ENCODE measurements at places on chromosomes 7 and 10.

GRCh38 chr10:119198438-119198837, 8.9 kb upstream of the GRK5 start:
- DNase-seq, result no peak

DNA sequence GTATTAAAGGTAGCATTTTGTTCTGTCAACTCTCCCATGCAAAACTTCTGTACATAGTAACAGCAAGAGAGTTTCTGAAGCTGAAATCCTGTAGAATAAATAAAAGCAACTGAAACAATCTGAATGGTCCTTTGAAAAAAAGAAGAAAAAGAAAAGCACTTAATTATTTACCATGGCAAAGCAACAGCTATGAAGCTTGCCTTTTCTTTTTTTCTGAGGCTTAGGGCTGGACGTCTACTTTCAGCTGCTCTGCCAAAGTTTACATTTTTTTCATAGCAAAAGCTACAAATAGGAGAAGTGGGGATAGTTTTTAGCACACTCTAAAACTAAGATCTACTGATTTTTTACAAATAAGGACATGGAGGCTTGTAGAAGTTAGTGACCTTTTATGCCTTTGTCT, 31.3 kb upstream of the CD36 start:
- no peak for DNase-seq

DNA sequence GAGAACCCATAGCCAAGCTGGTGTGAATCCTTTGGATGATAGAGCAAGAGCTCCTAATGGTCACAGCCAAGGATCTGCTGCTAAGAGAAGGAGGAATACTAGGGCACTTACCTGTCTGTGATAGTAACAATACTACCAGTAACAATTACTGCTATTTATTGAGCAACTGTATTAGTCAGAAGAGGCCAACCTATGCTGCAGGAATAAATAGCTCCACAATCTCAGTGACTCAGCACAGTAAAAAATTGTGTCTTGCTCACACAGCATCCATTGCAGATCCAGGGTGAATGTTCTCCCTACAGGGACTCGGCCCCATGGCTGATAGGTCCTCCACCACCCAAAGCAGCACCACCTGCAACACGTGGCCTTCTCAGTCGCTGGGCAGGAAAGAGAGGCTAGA, 257.6 kb upstream of the ZMIZ1 start:
- DNase-seq, result no peak

GRCh38 chr10:58322835-58323209, 12.0 kb upstream of the UBE2D1 start:
- DNase-seq, result no peak

DNA sequence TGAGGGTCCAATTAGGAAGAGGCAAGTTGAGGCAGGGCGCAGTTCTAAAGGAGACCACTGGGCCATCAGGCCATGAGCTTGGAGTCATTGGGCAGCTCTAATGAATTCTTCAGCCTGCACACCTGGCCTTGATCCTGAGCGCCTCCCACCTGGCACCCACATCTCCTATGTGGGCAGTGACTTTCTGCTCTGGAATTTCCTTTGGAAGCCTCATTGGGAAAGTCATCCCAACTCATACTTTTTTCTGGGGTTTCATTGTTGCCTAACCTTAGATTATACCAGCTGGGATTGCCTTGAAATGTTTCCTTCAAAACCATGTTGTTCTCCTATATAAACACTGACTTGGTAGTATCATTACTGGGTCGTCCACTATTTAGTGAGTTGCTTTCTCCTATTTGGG, 54.1 kb downstream of the PLPP4 start:
- no peak for DNase-seq

DNA sequence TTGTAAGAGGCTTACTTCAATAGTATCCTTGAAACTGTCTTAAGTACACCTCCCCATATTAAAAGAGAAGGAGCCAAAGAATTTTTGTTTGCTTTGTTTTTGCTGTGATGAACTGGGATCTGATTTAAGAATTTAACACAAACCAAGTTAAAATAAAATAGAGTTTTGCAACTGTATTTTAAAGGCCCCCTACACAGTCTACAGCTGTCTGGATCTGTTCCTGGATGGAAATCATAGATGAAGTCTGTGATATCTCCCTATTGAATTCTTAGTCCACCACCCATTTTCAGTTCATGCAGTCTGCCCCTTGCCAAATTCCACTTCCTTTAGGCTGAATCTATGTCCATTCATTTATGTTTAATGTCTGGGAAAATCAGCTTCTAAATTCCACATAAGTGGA, 169.8 kb upstream of the MEOX2 start:
- no peak for DNase-seq

DNA sequence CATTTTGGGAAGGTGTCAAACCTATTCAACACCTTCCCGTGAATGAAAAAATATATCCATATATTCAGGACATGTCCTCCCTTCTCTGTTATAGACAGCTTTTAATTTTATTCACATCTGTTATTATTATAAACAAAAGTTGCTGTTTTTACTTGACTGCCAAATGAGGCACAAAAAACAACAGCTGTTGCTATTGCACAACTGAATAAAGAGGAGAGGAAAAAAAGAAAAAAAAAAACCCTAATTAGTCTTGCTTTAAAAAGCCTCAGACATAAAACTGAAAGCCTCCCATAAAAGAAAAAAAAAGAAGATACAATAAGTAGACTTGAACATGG, 153.4 kb downstream of the BMPER start:
- DNase-seq, result no peak

GRCh38 chr10:33484787-33485186, 150.3 kb upstream of the NRP1 start:
- DNase-seq, result no peak

DNA sequence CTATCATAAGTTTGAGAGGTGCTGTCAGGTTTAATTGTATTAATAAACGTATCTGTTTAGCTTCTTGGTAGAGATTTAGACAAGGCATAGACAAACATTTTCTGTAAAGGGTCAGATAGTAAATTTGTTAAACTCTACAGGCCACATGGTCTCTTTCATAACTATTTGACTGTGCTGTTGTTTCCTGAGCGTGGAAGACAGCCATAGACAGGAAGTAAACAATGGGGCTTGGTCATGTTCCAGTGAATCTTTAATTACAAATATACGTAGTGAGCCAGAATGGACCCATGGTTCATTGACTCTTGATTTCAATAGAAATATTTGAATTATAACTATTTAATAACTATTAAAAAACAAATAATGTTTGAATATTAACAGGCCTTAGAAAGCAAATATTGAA, 451.1 kb downstream of the SH2D4B start:
- no peak for DNase-seq

DNA sequence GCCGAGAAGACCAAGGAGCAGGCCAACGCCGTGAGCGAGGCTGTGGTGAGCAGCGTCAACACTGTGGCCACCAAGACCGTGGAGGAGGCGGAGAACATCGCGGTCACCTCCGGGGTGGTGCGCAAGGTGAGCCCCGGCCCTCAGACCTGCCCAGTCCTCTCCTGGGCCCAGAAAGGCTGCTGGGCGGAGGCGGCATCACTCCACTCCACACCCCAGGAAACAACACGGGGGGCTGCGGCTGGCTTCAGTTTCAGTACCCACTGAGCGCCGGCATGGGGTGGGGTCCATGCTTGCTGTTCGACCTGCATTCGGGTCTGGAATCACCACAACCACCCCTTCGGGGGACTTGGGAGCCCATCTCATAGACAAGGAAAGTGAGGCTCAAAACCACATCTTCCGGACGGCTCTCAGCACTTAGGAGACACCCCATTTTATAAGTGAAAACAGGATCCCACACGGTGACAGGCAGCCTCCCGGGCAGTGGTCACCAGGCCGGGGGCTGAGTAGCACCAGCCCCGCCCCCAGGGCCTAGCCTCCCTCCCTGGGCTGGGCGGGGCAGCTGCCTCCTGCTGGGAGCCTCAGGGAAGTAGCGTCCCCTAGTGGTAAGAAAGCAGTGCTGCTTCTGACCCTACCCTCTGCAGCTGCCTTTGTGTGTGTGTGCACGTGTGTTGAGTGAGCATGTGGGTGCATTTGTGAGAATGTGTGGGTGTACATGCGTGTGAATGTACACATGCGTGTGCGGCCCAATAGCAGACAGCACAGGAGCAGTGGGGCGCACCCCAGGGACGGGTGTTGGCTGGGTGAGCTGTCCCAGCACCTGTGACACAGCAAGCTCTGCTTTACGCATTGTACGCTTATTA, 1.8 kb downstream of the SNCG start:
- DNase-seq, result no peak

- DNase-seq, result no peak
Measured at GRCh38 chr7:144437370-144438191, 34.1 kb upstream of the NOBOX start.

- DNase-seq, result no peak
Measured at GRCh38 chr7:132771301-132771730, 195.0 kb upstream of the PLXNA4 start.

- no peak for DNase-seq
Measured at GRCh38 chr7:5436003-5436678, 12.5 kb upstream of the TNRC18 start.

DNA sequence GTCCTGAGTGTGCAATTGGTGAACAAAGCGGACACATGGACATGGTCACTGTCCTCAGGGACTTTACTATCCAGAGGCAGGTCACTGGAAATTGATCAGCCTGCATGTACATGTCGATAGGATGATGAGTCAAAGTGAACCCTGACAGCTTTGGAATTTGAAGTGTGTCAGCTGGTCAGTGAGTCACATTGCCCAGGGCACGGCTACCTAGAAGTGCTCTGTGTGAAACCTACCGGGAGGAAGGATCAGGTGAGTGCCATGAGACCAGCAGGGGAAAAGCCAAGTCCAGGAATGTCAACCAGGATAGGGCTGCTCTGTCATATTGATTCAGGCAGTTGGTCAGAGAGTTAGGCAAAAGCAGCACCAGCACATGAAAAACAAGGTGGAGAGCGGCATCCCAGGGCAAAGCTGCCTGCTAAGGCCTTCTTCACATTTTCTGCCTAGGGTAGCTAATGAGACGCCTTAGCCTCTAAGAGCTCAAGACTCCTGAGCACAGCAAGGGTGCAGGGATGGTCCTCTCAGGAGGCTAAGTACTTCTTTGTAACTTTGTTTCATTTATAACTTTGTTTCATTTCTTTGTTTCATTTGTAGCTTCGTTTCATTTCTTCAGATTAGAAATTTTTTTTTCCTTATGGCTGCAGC, 19.4 kb upstream of the PDCD4 start:
- DNase-seq, result no peak

DNA sequence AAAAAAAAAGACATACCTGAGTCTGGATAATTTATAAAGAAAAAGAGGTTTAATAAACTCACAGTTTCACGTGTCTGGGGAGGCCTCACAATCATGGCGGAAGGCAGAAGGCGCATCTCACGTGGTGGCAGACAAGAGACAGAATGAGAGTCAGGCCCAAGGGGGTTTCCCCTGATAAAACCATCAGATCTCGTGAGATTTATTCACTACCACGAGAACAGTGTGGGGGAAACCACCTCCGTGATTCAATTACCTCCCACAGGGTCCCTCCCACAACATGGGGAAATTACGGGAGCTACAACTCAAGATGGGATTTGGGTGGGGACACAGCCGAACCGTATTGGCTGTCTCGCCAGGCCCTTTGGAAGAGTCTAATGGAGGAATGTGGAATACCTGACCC, 9.0 kb upstream of the MAFK start:
- DNase-seq, result no peak

DNA sequence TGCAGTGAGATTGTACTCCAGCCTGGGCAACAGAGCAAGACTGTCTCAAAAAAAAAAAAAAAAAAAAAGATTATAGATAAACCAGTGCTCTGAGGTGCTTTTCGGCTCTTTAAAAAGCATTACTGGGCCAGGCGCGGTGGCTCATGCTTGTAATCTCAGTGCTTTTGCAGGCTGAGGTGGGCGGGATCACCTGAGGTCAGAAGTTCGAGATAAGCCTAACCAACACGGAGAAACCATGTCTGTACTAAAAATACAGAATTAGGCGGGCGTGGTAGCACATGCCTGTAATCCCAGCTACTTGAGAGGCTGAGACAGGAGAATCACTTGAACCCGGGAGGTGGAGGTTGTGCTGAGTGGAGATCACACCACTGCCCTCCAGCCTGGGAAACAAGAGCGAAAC, 6.6 kb upstream of the HNRNPF start:
- no peak for DNase-seq

DNA sequence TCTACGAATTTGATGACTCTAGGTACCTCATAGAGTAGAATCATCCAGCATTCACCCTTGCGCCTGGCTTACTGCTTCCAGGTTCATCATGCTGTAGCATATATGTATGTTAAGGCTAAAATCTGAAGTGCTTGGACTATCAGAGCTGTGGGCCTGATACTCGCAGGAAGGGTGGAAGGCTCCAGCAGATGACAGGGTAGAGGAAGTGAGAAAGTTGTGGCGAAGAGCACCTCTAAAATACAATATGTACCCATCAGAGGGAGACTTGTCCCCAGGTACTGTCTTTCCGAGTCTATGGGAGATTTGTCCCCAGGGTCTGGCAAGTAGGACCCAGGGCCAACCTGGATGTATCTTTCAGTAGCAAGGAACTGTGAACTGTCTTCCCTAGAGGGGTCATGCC, 48.1 kb upstream of the PLEKHA1 start:
- no peak for DNase-seq

DNA sequence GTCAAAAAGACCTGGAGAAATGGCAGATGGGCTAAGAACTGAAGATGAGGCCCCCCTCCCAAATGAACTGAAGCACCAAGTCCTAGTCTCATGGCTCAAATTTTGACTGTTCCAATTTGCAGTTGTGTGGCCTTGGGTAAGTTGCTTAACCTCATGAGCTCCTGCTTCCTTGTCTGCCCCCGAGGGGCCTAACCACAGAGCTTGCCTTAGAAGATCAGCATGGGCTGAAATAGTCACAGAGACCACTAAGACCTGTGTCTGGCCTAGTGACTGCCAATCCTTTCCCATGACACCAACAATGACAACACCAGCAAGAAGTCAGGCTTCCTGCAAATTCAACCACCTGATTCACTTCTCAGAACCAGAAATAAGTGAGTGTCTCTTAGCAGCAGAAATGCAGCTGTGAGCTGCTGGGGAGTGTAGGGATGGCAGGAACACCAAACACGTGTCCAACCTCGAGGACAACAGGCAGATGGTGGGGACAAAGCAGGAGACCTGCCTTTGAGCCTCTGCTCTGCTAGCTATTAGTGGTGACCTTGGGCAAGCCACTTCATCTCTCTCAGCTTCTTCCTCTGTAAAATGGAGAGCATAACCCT, 23.7 kb downstream of the CRHR2 start:
- DNase-seq, result no peak

- DNase-seq, result no peak
Measured at GRCh38 chr10:9824631-9825071, 1193.0 kb upstream of the CELF2 start.

GRCh38 chr10:44628921-44629320, 244.0 kb upstream of the CXCL12 start:
- no peak for DNase-seq

DNA sequence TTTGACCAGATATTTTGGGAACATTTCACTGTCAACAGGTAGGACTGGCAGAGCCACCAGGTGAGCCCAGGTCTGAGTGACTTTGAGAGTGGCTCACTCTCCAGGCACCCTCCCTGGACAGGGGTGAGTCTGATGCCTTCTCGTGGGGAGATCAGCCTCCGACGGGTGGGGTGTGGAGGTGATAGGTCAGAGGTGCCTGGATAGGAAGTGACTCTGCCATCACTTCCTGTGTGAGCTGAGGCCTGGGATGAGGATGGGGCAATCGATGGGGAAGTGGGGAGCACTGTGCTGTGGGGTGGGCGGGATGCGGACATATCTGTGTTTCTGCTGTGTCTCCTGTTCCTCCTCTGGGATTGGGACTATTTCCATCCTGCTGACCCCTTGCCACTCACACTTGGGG, 34.6 kb downstream of the IFT22 start:
- no peak for DNase-seq
